Smooth muscle cell of the brain vasculature (primary cell): ENCODE measurements at places on chromosomes 12 and 14.
A peak's percentile ranks its signal among the peaks of the same experiment; 100 is the strongest.

- no peak for DNase-seq
Measured at GRCh38 chr14:72744416-72745120, 149.3 kb downstream of the DPF3 start.

DNA sequence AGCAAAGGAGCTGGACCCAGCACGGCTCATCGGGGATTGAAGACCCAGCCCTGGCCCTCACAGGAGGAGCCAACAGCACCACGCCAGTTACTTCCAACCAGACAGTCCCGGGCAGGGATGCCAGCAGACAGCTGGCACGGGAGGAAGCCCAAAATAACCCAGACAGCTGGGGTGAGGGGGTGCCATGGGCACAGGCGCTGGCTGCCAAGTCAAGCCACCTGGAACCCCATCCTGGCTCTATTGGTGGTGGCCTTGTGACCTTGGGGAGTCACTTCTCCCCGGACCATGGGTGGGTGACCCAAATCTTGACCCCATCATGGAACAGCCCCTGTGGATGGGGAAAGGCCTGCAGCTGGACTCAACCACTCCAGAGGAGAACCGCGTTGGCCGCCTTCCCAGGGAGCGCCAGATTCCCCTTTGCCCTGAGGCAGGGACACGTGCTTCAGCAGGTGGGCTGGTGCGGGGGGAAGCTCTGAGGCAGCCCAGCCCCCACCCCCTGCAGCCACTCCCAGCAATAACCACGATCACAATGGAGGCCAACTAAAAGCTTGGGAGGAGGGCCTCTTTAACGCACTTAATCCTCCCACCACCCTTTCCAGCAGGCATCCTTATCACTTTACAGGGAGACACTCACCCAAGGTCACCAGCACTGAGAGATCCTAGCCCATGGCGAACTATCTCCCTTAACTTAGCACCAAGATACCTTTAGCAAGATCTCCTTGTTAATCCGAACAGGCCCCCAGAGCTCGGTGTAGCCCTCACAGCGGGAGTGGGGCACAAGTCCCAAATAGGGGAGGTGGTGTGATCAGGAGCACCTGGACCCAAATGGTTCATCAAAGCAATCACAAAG, 4.7 kb upstream of the RHOF start:
- DNase-seq = no peak

DNA sequence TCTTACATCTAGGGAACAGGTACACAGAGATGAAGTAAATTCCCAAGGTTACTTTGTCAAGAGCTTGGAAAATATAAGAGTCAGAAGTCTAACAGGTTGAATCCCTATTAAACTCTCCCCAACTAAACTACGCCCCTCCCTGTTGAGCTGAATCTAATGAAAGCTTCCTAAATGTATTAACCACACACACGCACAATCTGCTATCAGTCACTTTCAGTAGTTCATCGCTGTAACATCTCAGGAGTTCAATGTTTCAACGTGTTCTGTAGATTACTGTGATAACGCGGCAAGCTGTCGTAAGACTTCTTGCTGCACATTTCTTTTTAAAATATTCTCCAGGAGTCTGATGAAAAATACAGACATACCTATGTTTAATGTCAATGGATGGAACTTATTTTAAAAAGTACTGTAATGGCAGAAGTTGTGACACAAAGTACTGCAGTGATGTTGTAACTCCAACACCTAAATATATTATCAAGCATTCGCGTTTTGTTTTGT, 612 bp upstream of the SLC25A3 start:
- no peak for DNase-seq

DNA sequence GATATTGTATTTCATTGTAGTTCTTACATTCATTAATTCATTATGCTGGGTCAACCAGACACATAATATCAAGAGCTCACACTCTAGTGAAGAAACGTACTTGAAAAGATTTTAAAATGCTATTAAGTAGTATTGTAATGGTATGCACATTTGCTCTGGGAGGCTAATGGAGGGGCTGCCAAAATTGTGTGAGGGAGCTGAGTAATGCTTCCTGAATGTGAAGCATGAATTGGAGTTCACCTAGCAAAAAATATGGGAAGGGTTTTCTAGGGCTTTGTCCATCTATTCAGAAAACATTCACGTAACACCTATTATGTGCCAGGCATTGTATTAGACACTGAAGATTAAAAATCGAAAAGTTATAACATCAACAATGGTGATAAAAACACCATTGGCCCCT, 403.8 kb upstream of the PDE3A start:
- DNase-seq = no peak

- DNase-seq = no peak
Measured at GRCh38 chr12:27711317-27711682, 668 bp downstream of the MRPS35 start.

DNA sequence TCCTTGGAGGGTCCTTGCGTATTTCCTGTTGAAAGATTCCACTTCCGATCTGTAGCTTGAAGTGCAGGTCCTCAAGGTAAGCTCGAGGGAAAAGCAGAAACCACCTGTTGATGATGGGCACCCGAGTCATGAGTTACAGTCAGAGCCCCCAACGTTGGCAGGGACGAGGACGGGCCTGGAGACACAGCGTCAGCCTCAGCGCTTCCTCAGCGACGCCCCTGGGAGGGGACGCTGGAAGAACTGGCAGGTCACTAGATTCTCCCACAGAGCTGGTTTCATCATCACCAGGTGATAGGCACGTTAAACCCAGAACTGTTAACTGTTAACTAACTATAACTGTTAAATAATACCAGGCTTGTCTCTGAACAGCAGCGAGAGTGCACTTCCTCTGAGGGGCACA, 101.8 kb downstream of the TNFAIP2 start:
- DNase-seq = no peak

DNA sequence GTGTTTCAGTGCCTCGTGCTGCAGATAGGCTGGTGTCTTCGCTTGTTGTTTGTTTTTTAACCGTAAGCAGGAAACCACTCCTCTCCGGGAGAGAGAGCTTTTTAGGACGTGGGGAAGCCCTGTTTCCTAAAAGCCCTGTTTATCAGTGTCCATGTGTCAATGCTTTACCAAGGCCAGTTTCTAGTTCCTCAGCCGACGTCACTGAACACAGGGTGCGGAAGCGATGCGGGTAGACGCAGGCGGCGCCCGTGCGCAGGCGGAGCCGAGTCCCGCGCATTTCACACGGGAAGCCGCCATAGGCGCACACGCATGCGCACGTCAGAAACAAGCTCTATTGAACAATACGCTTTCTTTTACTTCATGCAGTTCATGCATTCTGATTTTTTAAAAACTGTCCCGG, 79.8 kb downstream of the GLT1D1 start:
- DNase-seq = no peak

DNA sequence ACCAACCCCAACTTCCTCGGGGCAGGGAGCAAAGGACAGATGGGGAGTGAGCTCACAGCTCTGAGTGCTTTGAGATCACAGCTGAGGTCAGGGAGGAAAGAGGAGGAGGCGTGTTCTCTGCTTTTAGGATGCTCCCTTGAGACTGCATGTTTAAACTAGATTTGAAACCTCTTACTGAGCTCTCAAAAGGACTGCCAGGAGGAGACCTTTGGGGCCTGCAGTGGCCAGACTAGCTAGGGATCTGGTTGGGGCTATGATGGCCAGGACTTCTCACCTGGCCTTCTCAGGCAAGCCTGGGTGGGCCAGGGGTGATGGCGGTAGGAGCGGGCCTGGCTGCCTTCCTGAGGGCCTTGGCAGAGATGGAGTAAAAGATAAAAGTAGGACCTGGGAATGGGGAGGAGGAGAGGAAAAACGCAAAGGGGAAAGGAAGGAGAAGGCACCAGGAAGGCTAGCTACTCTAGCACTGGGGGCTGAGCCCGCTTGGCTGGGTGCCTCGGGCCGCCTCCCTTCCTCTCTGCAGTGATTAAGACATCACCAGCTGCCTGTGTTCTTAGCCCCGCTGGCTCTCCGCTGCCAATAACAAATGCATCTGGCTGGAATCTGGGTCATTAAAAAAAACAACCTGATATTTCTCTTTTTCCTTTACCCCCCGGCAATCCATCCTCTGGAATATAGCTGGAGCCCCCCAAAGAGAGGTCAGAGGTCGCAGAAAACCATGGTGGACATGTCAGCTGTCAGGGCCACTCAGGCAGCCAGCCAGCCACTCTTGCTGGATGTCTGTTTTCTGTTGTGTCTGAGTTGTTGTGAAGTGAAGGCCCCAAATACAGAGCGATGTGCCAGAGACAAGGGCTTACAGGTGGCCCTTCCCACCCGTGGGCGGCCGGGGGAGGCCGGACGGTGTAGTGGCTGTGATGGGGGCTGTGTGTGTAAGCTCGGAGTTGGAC, 141.3 kb downstream of the TSPAN9 start:
- no peak for DNase-seq

DNA sequence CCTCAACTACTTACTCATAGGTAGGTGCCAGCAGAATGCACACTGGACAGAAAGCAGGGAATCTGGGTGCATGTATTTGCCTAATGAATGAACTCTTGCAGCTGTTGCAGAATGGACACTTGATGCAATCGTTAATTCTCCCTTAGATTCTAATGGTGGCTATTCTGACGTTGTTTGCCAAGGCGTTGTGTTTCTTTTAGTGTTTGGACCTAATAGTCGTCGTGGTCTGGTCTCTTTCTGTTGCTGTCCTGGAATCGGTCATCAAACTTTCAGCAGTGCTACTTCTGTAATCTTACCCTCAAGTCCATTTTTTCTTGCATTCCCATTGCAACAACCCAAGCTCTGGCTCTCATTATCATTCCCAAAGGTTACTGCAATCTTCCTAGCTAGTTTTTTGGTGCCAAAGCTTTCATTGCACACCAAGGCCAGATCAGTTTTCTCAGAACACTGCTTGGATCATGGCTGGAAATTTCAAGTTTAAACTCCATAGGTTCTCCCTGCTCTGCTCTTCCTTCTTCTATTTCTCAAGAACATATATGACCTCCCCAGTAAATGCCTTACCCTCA, 31.3 kb downstream of the BMP4 start:
- no peak for DNase-seq

DNA sequence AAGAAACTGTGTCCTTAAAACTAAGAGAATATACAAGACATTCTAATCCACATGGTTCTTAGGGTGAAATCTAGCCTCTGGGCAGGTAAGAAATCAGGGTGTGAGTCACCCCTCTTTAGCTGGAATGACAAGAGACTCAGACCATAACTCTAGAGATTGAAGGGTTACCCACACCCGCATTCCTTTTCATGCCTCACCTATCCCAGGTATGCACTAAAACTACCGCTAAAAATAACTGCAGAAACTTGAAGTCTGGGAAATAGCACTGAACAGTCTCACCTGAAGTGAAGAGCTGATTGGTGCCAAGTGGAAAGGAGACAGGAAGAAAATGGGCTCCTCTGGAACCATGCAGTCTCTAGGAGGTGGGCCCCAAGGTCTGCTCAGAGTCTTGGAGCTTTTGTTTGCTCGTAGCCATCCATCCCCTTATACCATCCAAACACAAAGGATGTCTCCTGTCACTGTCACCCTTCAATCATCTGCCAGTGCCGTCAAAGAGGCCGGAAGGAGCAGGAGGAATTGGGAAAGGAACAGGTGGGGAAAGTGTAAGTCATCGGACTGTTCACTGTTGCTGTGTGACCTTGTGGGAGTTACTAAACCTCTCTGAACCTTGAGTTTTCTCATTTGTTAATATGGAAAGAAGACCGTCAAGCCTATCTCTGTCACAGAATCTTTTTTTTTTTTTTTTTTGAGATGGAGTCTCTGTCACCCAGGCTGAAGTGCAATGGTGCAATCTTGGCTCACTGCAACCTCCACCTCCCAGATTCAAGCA, 22.4 kb downstream of the DDX47 start:
- no peak for DNase-seq

DNA sequence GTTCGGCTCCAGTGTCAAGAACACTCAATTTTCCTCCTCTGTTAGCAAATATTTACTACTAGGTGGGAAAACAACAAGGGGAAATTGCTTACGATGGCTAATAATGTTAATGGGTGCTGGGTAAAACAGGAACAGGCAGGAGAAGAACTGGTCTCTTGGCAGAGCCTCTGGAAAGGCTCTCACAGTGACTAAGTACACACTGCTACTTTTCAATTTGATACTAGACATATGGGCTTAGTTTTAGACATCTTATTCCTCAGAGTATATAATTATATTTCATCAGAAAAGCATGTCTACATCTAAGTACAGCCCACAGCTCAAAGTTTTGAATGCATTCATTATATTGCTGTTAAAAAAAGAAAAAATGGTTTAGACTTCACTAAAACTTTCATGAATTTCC, 65.4 kb upstream of the SAV1 start:
- DNase-seq = no peak

DNA sequence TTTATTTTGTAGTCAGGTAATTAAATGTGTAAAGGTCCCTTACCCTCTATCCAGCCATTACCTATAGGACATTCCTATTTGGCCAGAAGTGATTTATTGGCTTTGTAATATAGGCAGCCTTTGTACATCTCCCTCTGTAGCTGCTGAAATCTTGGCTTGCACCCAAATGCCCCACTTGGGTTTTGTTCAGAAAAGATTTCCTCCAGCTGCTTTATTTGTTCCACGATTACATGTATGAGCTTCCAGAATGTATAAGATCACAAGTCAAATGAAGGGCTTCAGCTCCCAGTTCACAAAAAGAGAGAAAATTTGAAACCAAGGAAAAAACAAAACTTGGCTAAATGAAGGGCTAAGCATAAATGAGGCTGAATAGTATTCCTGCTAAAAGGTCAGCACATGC, 103.4 kb downstream of the EFCAB11 start:
- peak; percentile 12 for DNase-seq

DNA sequence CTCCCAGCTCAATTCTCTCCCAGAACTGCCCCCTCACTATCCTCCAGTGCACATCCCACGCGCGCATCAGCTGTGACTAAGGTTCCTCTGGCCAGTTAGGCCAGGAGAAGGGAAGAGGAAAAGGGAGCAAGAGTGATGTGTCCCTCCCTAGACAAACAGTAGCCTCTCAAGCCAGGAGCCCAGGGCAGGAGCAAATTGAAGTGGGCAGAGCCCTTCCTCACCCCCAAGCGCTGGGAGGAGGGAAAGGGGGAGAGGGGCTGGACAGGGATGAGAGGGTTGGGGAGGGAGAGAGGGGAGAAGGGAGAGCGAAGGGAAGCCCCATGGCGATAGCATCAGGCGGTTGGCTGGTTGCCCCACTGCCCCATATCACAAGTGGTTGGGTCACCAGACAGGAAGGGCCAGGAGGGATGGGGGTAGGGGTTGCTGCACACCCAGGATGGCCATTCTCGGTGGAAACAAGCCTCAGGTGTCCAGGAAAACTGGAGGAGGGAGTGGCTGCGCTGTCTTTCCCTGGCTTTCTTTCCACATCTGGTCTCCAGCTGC, 1.1 kb downstream of the CD63 start:
- DNase-seq = no peak

DNA sequence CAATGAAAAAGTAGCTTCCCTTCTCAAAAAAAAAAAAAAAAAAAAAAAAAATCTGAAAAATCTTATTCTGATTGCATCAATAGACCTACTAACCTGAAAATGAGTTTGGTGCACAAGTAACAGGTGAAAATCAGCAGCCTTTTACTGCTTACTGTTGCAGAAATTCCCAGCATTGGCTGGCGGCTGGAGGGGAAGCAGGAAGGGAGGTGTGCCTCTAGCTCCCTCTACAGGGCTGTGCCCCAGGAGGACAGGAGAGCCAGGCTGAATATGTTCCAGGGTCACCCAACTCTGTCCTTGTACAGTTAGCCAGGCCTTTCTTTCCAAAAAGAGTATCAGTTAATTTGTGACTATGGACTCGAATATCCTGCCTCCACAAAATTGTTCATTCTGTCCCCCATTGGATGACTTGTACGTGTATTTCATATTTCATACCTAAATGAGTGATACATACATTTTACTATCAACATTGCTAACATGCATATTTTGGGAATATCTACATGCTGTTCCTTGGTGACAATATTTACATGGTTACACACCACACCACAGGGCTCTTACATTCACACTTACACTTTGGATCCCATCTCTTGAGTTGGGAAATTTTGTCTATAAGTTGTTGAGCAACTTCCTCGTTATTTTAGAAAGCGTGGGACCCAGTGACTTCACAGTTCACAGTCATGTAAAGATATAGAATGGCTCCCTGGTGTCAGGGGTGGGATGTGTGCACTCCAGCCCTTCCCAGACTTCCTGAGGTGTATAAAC, 124.8 kb downstream of the SAMD4A start:
- DNase-seq = peak; percentile 54
